Stimulated activated CD8-positive, alpha-beta memory T cell treated with anti-CD3 and anti-CD28 coated beads, Interleukin-15, amount 100 ng/mL, for 48 hours (primary cell): ENCODE measurements at places on chromosomes 6 and 20.
A peak's percentile ranks its signal among the peaks of the same experiment; 100 is the strongest.

GRCh38 chr20:48773837-48774418 lies 53.9 kb downstream of the PREX1 start:
- no peak for DNase-seq

GRCh38 chr6:80523010-80523409 lies 416.5 kb downstream of the BCKDHB start:
- no peak for DNase-seq

- no peak for DNase-seq
These were observed 47.7 kb downstream of the GJA10 start for GRCh38 chr6:89941763-89942497.

- no peak for DNase-seq
These were observed 12.4 kb downstream of the BPI start for GRCh38 chr20:38316341-38316740.

- DNase-seq: no peak
These were observed 104.7 kb downstream of the TMEM242 start for GRCh38 chr6:157218371-157219198.

DNA sequence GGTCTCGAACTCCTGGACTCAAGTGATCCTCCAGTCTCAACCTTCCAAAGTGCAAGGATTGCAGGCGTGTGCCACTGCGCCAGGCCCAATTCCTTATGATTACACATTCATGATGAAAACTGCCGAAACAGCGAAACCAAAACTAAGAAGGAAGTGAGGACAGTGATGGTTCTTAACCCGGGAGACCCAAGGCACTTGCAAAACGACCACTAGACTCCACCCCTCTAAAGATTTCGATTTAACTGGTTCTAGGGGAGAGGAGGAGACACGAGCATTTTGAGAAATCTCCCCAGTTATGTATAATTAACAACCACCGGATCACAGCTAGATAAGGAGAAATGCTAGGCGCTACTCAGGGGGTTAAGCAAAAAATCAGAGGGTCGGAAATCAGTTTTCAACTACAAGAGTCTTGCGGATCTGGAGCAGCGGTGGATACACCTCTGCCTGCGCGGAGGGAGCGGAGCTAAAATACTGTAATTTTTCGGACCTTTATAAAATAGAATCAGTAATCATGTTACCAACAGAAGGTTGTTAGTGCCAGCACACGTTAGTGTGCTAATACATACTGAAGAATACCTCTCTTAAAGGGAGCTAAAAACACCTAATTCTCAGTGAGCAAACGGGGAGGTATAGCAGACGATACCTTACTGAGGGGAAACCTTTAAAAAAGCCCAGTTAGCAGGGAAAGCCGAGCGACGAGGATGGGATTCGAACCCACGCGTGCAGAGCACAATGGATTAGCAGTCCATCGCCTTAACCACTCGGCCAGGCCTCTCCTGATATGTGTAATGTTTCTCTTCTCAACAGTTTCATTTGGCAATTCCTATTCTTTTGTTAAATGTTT lies 60.0 kb upstream of the BTN3A2 start:
- DNase-seq: no peak

- no peak for DNase-seq
These were observed 54.8 kb downstream of the NFATC2 start for GRCh38 chr20:51487565-51488268.

DNA sequence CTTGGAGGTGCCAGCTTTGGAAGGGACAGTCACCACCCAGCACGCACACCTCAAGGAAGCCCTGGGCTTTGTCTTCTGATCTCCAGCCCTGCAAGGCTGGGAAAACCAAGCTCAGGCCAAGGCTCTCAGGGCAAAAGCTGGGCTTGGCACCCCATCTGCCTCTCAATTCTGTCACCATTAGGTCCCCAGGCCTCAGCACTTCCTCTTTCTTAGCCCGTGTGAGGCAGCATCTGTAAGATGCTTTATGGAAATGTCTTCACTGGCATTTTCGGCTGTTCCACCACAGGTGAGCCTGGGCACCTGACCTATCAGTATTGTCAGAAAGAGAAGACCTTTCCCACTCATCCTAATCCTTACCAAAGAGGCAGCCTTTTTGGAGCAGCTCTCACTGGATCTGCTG lies 24.6 kb downstream of the GMEB2 start:
- DNase-seq: no peak

DNA sequence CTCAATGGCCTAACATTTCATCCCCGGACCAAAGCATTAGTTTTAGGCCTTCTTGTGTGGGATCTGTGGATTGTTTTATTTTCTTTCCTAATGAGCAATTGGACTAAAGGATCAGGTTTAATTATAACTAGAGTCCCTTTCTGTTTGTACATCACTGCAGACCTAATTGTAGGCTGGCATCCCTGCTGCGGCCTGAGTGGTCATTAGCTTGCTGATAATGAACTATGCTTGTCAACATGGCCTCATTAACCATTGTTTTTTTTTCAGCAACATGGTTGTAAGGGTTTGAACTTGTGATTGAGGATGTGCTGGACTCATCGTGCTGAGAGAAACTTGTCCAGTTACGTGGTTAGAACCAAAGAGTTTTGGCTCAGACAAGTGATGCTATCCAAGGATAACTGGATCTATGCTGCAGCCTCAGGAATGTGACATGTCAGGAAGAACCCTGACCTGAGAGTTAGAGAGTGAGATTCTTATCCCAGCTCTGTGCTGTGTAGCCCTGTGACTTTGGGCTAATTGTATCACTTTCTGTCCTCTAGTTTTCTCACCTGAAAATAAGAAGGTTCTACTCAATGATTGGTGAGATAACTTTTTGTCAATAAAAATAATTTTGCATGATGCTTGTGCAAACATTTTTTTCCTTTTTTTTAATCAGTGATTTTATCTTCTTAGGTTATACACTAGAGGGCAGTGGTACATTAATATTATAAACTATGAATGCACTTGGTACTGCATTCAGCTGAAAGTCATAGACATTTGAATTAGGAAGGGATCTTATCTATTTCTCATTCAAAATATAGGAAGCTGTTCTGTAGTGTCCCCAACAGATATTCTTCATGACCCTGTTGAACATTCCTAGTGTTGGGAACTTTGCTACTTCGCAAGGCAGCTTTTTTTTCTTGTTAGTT lies 140.9 kb downstream of the RNF144B start:
- DNase-seq: no peak

DNA sequence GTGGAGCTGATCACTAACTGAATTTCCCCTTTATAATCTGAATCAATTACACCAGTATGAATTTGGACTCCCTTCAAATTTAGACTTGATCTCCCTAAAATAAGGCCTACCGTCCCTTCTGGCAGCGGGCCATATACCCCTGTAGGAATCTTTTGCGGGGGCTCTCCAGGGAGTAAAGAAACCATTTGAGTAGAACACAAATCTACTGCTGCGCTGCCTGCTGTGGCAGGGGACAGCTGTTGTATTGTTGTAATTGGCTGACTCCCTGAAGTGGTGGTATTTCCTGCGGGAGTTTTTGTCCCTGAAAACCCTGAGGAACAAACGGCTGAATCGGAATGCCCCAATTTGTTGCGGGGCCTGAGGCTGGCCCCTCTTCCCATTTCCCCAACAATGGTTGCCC lies 16.0 kb upstream of the PTCRA start:
- no peak for DNase-seq

DNA sequence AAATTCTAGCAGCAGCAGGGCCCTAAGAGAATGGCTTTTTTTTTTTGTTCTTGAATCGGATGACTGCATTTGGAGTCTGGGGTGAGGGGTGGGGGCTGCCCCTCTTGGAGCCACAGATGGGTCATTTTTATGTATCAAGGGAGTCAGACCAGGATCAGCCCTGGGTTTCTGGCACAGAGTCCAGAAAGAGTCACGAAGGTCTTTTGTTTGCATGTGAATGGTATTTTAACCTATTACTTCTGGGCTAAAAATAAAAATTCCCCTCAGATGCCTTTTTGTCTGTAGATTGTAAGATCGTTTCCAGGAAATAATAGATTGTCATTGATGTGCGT lies 72.5 kb downstream of the PHACTR3 start:
- no peak for DNase-seq

- DNase-seq: peak; percentile 14
These were observed 106.3 kb downstream of the PRKN start for GRCh38 chr6:162621246-162621645.

GRCh38 chr20:21136015-21136732 lies 10.3 kb downstream of the KIZ start:
- no peak for DNase-seq

GRCh38 chr6:119609865-119610264 lies 260.3 kb upstream of the MAN1A1 start:
- no peak for DNase-seq

- DNase-seq: no peak
These were observed 541.3 kb upstream of the BTBD3 start for GRCh38 chr20:11376420-11376819.

DNA sequence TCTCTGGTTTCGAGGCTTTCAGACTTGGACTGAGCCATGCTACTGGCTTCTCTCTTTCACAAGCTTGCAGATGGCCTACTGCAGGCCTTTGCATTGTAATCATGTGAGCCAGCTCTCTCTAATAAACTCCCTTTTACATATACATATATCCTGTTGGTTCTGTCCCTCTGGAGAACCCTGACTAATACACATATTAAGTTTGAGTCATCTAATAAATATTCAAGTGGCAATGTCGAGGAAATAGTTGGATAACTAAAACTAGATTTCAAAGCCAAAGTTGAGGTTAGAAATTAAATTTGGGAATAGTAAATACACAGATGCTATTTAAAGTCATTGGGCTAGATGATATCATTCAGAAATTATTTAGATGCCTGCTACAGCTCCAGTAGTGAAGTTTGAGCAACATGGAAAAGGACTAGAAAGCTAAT lies 1343.4 kb downstream of the GRIK2 start:
- DNase-seq: no peak

DNA sequence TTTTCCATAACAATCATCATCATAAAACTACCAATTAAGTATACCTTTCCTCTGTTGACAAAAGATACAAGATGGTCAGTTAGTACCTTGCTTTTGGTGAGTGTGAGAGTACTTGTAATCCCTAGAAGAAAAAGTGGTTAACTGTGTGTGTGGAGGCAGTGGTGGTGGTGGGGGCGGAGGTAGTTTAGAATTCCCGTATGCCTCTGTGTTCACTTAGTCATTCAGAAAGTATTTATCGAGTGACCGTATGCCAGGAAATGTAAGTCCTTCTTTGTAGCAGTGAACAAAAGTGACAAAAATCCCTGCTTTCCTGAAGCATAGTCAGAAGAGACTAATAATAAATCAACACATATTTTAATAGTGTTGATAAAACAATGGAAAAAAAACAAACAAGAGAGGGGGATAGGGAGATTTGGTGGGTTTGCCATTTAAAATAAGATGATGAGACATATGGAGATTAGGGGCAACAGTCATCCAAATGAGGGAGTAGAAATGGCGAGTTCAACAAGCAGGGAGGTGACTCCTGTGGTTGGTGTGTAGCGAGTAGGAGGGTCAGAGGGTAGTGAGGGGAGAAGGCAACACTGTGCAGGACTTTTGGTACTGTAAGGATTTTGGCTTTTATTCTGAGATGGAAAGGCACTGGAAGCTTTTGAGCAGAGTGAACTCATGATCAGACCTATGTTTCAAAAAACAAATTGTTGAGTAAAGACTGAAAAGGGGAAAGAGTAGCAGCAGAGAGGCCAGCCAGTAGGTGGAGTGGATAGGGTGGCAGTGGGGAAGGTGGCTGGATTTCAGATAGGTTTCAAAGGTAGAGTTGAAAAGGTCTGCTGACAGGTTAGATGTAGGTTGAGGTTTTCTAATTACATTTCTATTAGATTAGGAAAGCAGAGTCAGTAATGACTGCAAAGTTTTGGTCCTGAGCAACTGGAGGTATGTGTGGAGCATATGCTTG lies 40.3 kb upstream of the SIM1 start:
- no peak for DNase-seq

GRCh38 chr20:44187054-44187771 lies at the start of gene JPH2:
TSS of gene JPH2 (minus strand) at chr20:44187188. CDS start at chr20:44186705, 483 bp downstream.
- DNase-seq: no peak

DNA sequence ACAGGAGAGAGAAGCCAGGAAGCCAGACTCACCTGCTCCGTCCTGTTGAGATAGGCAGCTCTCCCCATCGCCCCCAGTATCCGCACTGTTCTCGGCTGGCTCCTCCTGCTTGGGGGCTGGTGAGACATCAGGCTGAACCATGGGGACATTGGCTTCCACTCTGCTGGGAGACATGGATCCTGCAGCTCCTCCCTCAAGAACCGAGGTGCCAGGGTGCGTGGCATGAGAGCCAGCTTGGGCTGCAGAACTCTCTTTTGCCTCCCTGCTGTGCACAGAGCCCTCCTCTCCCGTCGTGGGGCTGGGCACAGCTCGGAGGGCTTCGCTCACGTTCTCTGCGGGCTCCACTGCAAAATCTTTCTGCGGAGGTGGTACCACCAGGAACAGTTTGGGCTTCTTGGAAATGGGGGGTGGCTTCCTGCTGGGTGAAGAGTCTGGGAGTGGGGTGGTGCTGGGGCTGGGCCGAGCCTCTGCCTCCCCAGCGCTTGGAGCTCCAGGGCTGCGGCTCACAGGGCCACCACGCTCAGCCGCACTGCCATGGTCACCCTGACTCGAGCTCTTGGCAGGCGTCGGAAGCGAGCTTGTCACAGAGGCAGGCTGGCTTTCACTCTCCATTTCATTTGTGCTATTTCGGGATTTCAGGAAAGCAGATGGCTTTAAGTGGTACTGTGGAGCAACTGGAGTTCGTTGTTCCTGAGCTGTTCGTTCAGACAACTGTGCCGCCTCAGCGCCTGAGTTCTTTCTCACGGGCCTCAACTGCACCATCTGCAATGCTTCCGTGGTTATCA lies 26.5 kb downstream of the HEBP2 start:
- DNase-seq: no peak

- peak; percentile 25 for DNase-seq
These were observed 3.2 kb downstream of the TTBK1 start for GRCh38 chr6:43246301-43247113.

DNA sequence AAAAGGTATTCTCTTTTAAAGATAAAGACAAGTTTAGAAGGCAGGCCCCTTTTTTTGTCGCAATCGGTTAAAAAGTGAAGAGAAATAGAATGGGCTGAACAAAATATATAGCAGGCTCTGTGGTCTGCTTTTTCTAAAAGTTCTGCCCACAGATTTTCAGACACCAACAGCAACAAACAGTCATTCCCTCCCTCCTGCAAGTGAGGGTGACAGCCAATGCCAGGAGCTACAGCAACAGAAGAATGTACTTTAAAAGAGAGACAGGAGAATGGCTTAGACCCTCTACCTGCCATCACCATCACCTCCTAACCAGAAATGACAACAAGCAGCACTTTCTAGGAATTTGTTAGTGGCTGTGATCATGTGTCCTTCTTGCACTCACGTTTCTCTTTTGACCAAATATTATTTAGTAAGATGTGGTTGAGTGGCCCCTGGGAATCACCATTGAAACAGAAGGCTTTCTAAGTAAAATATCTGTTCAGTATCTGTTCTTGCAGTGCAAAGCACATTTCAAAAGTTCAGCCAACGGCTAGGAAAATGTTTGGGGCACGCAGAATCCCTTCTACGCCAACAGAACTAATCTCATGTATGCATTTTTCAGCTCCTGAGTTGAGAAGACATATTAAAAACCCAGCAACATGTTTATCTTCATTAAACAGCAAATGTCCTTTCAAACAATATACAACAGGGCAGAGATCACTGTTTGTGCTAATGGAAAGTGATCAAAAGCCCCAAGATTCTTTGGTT lies 248.5 kb downstream of the ATXN1 start:
- no peak for DNase-seq

- no peak for DNase-seq
These were observed 25.3 kb downstream of the MDFI start for GRCh38 chr6:41663568-41663967.
